Stimulated activated CD4-positive, alpha-beta T cell treated with anti-CD3 and anti-CD28 coated beads, TNF-alpha, amount 100 ng/mL, for 24 hours (primary cell): ENCODE measurements at places on chromosomes 6 and 20.

DNA sequence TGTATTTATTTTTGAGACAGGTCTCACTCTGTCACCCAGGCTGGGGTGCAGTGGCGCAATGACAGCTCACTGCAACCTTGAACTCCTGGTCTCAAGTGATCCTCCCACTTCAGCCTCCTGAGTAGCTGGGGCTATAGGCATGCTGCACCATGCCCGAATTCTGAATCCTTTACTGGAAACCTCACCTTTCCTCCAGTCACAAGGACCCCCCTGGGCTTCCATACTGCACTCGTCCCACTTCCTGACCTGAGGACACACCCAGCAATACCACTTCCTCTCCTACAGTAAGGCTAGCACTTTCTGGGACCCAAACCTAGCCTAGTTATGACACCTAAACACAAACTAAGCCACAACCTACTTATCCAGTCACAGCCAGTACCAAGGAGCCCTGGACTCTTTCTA lies 68.2 kb downstream of the FAM217A start:
- DNase-seq: no peak

- DNase-seq: no peak
Measured at GRCh38 chr6:46989398-46989797, 52.7 kb downstream of the ADGRF1 start.

- DNase-seq: no peak
Measured at GRCh38 chr20:60078351-60079250, 120.4 kb downstream of the CDH26 start.

GRCh38 chr6:30743099-30744053 lies 889 bp upstream of the FLOT1 start:
- no peak for DNase-seq

DNA sequence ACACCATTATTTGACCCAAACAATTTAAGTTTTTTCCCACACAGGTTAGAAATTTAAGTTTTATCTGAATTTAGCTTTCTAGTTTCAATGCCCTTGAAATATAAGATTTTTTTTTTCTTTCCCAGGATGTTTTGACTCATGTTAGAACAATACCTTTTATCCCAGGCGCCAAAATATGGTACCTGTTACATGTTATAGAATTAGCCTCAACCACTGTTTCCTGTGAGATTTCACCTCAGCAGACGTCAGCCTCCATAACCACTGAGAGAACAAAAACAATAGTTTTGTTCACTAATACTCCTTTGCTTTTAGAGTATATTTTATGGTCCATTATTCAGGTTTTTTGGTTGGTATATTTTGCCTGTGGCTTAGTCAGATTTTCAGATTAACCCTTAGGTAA lies 302.9 kb downstream of the CDKAL1 start:
- DNase-seq: no peak

- no peak for DNase-seq
Measured at GRCh38 chr20:20017844-20018185, 653 bp downstream of the NAA20 start.

GRCh38 chr20:9068233-9068801 lies 570 bp upstream of the PLCB4 start:
- DNase-seq: no peak

DNA sequence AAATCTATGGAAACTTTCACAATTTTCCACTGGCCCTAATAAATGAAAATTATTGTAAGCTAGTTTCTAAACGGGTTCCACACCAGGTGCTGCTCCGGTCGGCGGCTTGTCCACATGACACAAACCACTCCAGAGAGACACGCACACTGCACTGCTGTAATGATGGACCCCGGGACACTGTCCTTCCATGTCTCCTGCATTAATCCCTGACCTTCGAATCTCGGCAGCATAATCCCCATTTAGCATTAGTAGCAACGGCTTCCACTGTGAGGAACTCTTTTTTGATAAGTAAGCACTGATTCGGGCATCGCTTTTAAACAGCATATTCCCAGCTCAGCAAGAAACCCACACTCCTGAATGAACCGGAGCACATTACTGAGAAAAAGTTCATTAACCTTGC lies 43.5 kb downstream of the INSM1 start:
- DNase-seq: no peak
